Fibroblast of the aortic adventitia (primary cell): ENCODE measurements at places on chromosomes 12 and 14.

DNA sequence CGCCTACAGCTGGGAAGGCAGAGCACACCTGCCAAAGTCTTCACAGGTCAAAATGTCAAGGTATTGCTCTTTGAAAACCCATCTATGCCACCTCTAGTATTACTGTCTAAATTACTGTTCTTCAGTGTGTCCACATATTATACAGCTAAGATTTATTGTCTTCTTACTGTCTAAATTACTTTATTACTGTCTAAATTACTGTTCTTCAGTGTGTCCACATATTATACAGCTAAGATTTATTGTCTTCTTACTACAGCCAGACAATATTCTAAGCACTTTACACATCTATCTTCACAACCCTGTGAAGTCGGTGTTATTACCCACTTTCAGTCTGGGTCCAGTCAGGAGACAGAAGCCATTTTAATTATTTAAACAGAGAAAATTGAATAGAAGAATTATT lies 173.9 kb downstream of the MYRFL start:
- no peak for DNase-seq

DNA sequence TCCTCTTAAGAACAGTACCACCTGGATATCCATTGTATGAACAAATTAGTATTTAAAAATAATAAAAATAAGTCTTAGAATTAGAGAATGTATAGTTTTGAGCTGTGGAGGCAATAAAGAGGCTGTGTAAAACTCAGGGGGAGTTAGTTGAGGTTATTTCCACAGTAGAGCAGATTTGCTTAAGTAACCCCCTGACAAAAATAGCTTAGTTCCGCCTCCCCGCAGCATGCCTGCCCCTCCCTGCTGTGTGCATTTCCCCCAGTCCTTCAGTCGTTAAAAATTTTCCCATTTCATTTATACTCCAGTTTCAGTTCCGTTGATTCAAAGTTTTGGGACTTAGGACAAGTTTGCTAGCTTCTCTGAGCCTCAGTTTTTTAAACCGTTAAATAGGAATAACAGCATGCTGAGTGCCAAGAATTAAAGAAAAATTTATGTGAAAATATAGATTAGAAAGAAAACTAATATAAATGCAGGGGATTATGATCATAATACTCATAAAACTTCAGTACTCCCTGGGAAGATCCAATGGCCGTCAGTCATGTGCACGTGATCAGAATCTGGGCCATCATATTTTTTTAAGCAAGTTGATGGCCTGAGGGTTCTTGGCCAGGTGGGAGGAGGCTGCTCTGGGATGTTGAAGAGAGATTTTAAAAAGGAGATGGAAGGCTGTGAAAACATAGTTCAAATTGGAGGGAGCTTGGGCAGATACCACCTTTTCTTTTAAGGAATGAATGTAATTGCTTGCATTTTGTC lies 14.5 kb upstream of the SLC38A2 start:
- DNase-seq, result peak; percentile 87

DNA sequence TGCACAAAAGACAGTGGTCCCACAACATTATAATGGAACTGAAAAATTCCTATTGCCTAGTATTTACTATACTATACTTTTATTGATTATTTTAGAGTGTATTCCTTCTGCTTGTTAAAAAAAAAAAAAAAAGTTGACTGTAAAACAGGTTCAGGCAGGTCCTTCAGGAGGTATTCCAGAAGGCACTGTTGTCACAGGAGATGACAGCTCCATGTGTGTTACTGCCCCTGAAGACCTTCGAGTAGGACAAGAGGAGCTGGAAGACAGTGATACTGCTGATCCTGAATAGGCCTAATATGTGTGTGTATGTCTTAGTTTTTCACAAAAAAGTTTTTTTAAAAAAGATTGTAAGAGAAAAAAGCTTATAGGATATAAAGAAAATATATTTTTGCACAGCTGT lies 12.3 kb downstream of the UBE2N start:
- no peak for DNase-seq

DNA sequence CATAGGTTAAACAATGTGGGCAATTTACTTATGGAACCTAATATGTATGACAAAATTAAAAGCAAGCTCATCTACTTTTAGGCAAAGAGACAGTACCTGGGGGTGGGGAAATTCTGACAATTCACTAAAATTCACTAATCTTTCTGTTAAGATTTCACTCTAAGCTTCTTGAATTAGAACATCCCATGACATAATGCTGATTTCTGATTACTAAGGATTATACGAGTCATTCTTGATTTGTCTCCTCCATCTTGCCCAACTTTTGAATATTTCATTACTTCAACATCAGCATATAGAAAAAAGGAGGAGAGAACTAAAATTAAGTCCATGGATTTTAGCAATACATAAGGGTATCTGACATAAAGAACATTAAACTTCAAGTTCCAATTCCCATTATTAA lies 2.4 kb downstream of the CEP83 start:
- no peak for DNase-seq

GRCh38 chr12:116347265-116347664 lies 69.8 kb upstream of the MED13L start:
- no peak for DNase-seq
